ENCODE measurements at places on chromosomes 2 and 18.

GRCh38 chr2:287471-287885 lies 413 bp downstream of the ALKAL2 start:
- no peak for DNase-seq

DNA sequence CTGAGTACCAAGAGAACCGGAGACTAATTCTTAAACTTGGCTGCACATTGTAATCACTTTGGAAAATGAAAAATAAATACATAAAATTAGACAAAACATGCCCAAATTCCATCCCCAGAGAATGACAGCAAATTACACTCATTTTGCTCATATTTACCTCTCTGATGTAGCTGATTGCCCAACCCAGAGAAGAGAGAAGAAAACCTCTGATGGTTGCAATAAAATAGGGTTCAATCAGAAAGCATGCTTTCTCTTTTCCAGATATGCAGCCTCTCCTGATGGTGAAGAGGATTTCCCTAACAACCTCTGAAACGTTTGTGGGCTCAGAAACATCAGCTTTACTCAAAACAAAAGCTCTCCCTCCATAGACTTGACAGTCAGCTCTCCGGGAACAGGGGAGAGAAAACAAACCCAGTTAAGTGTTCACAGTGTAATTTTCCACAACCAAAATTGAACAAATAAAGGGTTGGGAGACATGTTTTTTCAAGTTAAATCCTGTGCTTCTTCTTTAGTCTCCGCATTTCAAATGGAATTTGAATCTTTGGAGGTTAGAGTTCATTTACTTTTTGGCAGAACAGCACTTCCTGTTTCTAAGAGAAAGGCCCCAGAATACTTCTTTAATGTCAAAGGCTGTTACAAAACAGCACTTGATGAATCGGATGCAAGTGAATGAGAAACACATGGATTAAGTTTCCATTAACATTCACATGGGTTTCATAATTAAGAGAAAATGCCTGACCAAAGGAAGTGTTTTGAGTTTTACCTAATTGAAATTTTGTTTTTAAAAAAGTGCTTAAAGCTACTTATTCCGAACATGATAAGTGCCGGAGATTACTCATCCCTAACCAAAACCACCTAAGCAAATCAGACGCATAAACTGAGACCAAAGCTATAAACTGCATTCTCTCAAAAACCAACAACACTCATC lies 570.1 kb upstream of the SYT4 start:
- no peak for DNase-seq

- DNase-seq: no peak
Observed at GRCh38 chr2:156196031-156196430, 136.5 kb downstream of the NR4A2 start.

GRCh38 chr2:138948070-138948539 lies 167.9 kb upstream of the NXPH2 start:
- peak; percentile 40 for DNase-seq

- DNase-seq: no peak
Observed at GRCh38 chr2:173126819-173127218, 51.2 kb downstream of the MAP3K20 start.

DNA sequence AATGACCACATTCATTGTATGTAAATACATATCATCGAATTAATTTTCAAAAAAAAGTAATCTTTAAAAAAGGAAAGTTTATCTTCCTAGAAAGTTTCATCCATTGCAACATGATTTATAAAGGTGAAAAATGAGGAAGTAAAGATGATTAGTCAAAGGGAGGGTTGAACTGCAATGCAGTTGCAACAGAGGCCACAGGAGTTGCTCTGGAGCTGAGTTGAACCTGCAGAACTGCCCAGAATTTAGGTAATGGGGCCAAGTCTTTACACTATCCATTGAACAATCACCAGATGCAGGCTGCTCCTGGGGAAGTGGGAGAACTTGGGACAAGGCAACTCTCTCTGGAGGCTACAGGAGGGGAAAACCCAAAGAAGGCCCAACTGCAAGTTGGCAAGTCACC lies 390.7 kb downstream of the METTL4 start:
- DNase-seq: no peak

DNA sequence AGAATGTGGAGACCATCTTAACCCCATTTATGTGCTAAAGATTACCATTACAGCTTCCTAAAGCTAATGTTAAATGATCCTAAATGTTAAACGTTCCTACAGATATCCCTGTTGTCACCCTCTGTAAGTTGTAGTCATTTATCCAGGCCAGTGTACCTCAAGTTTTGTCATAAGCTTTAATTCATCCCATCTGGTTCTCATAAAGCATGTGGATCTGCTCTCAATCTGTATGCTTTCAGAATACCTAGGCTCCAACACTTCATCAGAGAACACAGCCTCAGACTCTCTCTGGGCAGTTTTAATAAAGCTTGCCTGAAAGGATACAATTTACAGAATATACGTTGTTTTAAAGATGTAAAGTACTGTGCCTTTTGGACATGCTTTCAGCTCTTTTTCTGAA lies 4.2 kb upstream of the CCDC178 start:
- no peak for DNase-seq

DNA sequence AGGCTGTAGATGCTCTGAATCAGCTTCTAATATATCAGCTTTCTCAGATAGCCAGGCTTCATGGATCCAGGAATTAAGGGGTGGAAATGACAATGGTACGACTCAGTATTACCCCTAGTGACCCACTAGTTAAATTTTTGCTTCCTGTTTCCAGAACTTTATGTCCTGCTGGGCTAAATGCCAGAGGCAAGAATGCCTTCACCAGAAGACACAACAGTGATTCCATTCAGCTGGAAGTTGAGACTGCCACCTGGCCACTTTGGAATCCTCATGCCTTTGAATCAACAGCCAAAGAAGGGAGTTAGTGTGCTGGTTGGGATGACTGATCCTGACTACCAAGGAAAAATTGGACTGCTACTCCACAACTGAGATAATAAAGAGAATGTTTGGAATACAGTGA lies 239.1 kb downstream of the ASXL3 start:
- DNase-seq: no peak

DNA sequence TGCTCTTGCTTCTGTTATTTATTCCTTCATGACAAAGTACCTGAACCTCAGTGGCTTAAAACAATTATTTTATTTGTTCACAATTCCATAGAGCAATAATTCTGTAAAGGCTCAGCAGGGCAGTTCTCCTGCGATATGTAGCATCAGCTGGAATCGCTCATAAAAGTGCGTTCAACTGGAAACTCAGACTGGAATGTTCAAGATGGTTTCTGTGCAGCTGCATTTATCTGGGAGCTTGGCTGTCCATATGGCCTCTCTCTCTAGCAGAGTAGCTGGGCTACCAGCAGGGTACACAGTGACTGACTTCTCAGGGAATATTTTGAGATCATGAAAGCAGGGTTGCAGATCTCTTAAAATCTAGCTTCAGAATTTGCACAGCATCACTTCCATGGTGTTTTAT lies 13.5 kb downstream of the CCDC121 start:
- no peak for DNase-seq

DNA sequence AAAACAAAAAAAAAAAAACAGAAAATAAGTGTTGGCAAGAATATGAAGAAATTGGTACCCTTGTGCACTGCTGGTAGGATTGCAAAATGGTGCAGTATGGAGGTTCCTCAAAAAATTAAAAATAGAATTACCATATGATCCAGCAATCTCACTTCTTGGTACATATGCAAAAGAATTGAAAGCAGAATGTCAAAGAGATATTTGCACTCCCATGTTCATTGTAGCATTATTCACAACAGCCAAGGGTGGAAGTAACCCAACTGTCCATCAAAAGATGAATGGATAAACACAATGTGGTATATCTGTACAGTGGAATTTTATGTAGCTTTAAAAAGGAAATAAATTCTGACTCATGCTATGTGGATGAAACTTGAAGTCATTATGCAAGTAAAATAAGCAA lies 72.8 kb upstream of the POU3F3 start:
- DNase-seq: no peak

GRCh38 chr2:11762799-11763461 lies 16.5 kb downstream of the LPIN1 start:
- no peak for DNase-seq

DNA sequence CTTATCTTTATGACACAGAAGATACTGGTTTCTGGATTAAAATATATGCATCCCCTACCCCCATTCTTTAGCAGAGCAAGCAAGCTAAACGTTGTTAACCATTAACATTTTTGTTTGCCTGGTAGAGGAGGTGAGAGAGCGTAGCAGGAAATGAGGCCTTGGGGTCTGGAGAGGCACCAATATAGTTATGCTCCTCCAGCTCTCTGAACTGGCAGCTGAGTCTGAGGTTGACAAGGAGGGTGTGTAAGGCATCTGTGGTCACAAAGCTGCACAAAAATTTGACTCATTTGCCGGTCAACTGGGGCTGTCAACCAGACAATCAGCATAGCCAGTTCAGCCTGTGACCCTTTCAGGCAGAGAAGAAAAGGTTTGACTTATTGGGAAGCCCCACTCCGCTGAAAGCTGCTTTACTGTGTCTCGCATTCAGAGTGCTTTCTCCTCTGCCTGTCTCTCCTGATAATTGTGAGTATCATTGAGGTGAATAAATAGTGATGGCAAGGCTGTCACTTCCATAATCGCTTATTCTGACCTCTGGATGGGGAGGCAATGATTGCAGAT lies 647.5 kb upstream of the SETBP1 start:
- no peak for DNase-seq

GRCh38 chr18:79429785-79430281 lies 34.1 kb downstream of the NFATC1 start:
- DNase-seq: no peak

DNA sequence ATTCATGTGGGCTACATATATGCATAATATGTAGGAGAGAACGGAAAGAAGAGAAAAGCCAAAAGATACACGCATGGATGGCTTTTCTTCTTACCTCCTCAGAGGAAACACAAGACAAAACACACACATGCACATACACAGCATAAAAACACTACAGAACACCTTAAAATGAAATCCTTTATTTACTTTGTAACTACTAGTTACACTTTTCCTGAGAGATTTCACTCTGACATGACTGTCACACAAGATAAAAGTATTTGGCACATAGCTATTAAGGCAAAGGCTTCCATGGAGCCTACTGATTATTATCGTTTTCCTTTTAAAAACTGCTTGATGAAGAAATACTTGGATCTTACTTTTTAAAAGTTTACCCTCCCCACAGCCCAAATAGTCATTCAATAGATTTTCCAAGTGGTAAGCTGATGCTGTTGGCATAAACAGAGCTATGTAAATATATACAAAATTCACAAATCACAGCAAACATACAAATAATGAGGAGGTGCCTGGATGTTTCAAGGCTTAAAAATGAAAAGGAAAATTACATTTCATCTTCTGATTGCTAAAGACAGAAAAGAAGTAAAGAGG lies 8.6 kb downstream of the ZEB2 start:
- no peak for DNase-seq

- no peak for DNase-seq
Observed at GRCh38 chr18:21064347-21064746, 47.3 kb downstream of the ROCK1 start.

GRCh38 chr2:19554520-19554919 lies 196.1 kb upstream of the OSR1 start:
- no peak for DNase-seq

DNA sequence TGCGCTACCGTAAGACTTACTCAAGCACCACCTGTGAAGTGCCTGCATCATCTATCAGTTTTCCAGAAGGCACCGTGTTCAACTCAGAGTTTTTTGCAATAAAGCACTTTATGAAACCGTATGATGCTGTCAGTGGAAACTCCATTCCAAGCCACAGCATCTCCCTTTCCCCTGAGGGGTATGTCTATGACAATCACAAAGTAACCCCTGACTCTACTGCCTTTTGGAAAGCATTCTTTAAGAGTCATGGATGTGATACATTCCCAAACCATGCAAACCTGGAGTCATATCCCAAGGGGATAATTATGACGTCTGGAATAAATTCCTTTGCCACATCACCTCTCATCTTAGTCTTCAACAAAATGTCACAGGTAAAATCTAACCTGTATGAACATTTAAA lies 39.2 kb downstream of the UNC50 start:
- DNase-seq: peak; percentile 12

- no peak for DNase-seq
Observed at GRCh38 chr2:102018823-102019445, 27.2 kb downstream of the IL1R2 start.

GRCh38 chr2:234686088-234686890 lies 189.4 kb upstream of the ARL4C start:
- no peak for DNase-seq

- no peak for DNase-seq
Observed at GRCh38 chr18:79601234-79601633, 78.4 kb upstream of the CTDP1 start.

DNA sequence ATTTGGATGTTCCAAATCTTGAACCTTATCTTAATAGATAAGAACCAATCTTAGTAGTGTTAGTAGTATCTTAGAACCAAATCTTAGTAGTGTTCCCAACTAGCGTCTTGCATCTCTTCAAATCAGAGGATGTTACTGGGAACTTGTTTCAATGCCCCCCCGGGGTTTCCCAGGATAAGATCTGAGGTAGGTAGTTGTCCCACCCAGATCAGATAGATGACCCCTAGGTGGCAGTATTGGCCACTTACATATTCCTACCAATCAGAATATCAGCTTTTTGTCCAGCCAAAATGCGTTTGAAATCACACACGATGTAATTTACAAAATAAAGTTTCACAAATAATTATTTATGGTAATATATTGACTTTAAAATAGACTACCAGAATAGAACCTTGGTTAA lies 314.8 kb downstream of the MBD2 start:
- DNase-seq: peak; percentile 0

- DNase-seq: no peak
Observed at GRCh38 chr2:144704709-144705095, 184.8 kb upstream of the ZEB2 start.

DNA sequence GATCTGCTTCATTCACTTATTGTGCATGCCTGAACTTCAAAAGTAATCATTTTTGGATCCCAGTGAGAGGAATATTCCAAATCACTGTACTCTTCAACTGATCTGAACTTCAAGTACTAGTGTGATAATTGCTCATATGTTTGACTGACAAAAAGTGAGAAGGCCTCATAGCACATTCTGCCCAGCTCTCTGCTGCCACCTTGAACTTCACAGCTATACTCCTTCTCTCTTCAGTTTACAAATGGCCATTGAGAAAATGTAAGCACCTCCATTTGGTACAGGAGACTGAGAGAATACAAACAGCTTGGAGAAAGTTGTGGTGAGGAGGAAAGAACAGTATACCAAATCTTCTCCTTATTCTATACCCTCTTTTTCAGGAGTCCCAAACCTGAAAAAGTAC lies 946.0 kb upstream of the CHAC2 start:
- no peak for DNase-seq

- no peak for DNase-seq
Observed at GRCh38 chr18:45084206-45084605, 403.5 kb downstream of the SETBP1 start.

GRCh38 chr18:3663870-3664512 lies 214.0 kb downstream of the TGIF1 start:
- no peak for DNase-seq

DNA sequence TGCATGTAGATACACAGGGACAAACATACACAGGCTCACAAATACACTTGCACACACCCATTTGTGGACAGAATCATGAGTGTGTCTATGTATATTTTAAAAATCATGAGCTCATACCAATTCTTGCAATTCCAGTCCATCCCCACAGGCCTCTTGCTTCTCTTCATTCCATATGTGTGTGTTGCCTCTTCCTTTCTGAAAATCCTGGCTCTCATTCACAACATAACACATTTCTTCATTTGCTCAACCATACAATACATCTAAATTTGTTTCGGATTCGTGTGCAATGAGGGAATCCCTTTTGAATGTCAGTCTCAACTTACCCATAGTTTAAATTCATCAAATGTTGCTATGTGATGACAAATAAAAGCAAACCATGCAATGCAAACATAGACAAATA lies 51.4 kb downstream of the GNAL start:
- DNase-seq: no peak

- peak; percentile 36 for DNase-seq
Observed at GRCh38 chr18:9475643-9476591, 604 bp downstream of the RALBP1 start.
